ENCODE measurements at places on chromosomes 13 and 19. TPM values are rescaled to one million over a fixed set of nuclear protein-coding genes. Genes with fewer than 3 reads are reported as not detected.

GRCh38 chr13:35219021-35219420 is 257.5 kb downstream of the MAB21L1 start:
- H3K4me3 ChIP-seq: no peak overlapping the region
- no peaks in the 10 kb centered on the region for H3K4me1 ChIP-seq
- H3K36me3 ChIP-seq: peaks cover 6% of the 10 kb centered on the region

DNA sequence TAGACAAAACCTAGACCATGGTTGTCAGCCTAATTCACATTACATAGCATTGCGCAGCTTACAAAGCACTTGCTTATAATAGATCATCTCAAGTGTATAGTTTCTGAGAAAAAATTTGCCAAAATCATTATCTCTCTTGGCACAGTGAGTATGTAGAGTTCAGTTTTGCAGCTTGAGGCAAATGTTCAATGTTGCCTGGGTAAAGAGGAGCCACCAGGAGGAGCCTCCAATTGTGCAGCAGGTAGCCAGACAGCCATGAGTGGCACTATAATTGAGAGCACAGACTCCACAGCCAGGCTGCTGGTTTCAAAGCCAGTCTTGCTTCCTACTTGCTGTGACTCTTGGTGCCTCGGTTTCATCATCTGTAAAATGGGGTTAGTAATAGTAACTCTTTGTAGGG is 24.0 kb upstream of the OLFM4 start:
- no peaks in the 10 kb centered on the region for H3K4me1 ChIP-seq
- H3K4me3 ChIP-seq: no peak overlapping the region
- H3K36me3 ChIP-seq: no peaks in the 10 kb centered on the region
- H3K27ac ChIP-seq: no peak overlapping the region
- H3K27me3 ChIP-seq: peaks cover 22% of the 10 kb centered on the region

GRCh38 chr13:106961216-106961615 is 393.3 kb upstream of the ARGLU1 start:
- H3K27ac ChIP-seq: no peak overlapping the region
- no peaks in the 10 kb centered on the region for H3K4me1 ChIP-seq
- no peaks in the 10 kb centered on the region for H3K36me3 ChIP-seq
- H3K27me3 ChIP-seq: peaks cover 3% of the 10 kb centered on the region

GRCh38 chr19:5154799-5155426 is 185.7 kb downstream of the PTPRS start:
- no peak overlapping the region for H3K27ac ChIP-seq
- H3K4me1 ChIP-seq: peaks cover 1% of the 10 kb centered on the region
- no peak overlapping the region for H3K4me3 ChIP-seq
- no peak for DNase-seq

DNA sequence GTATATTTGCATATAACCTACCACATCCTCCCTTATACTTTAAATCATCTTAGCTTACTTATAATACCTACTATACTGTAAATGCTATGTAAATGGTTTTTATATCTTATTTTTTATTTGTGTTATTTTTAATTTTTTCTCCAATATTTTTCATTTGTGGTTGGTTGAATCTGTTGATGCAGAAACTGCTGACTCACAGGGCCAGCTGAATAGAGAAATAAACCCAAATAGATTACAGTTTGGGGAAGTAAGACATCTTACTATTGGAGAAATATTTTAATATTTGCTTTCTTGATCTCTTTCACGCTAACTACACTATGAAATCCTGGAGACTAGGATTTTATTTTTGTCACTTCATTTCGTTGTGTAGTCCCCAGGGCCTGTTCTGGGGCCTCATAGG is 7.1 kb downstream of the SMAD9 start:
- no peaks in the 10 kb centered on the region for H3K36me3 ChIP-seq
- H3K4me1 ChIP-seq: no peaks in the 10 kb centered on the region
- DNase-seq: no peak

GRCh38 chr13:41099986-41100385 is 32.6 kb downstream of the KBTBD6 start:
- no peaks in the 10 kb centered on the region for H3K27me3 ChIP-seq
- no peak overlapping the region for H3K27ac ChIP-seq
- no peak overlapping the region for H3K4me3 ChIP-seq

DNA sequence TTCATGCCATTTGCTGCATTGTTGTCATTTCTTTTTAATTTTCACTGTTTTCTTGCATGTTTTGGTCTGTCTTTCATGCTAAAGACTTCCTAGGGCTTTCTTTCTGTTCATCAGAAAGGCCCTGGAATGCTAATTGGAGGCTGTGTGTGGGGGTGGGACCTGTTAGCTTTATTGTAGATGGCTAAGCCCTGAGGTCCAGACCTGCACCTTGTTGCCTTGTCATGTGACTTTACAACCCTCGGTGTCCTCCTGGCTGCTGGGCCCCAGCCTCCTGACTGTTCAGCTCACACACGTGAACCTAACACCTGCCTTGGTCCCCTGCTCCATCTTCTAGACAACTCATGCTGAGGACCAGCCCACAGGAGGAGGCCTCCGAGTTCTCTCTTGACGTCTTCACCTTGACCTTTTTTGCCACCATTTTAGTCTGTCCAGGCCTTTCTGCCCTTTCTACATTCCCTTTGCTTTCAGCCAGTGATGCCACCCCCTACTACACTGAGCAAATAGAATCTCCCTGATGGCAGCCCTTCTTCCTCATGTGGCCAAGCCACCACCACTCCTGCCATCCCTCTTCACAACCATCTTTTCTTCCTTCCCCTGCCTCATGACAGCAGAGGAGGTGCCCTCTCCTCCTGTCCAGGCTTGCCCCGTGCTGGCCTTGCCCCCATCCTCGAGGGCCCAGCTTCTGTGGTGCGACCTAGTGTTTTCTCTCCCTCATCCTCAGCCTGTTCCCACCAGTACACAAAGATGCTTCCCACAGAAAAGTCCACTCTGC is 41.4 kb upstream of the GPI start:
- H3K36me3 ChIP-seq: peaks cover 17% of the 10 kb centered on the region
- H3K27ac ChIP-seq: no peak overlapping the region
- peaks cover 11% of the 10 kb centered on the region for H3K4me1 ChIP-seq
- DNase-seq: no peak
- H3K27me3 ChIP-seq: no peaks in the 10 kb centered on the region

- DNase-seq: no peak
- H3K36me3 ChIP-seq: no peaks in the 10 kb centered on the region
- no peaks in the 10 kb centered on the region for H3K4me1 ChIP-seq
- peaks cover 9% of the 10 kb centered on the region for H3K27me3 ChIP-seq
These were observed 157.4 kb downstream of the MZT1 start for GRCh38 chr13:72570019-72570418.

GRCh38 chr13:99871249-99871898 is 100.2 kb downstream of the ZIC5 start:
- H3K36me3 ChIP-seq: no peaks in the 10 kb centered on the region
- no peaks in the 10 kb centered on the region for H3K27me3 ChIP-seq
- H3K4me3 ChIP-seq: no peak overlapping the region

GRCh38 chr13:113152984-113153809 is 5.3 kb upstream of the PROZ start:
- peaks cover 16% of the 10 kb centered on the region for H3K4me1 ChIP-seq
- peak overlapping the region; percentile 61 for H3K27ac ChIP-seq
- peak overlapping the region; percentile 66 for H3K4me3 ChIP-seq
- DNase-seq: peak; percentile 18
- H3K27me3 ChIP-seq: peaks cover 25% of the 10 kb centered on the region
- peaks cover 1% of the 10 kb centered on the region for H3K36me3 ChIP-seq

DNA sequence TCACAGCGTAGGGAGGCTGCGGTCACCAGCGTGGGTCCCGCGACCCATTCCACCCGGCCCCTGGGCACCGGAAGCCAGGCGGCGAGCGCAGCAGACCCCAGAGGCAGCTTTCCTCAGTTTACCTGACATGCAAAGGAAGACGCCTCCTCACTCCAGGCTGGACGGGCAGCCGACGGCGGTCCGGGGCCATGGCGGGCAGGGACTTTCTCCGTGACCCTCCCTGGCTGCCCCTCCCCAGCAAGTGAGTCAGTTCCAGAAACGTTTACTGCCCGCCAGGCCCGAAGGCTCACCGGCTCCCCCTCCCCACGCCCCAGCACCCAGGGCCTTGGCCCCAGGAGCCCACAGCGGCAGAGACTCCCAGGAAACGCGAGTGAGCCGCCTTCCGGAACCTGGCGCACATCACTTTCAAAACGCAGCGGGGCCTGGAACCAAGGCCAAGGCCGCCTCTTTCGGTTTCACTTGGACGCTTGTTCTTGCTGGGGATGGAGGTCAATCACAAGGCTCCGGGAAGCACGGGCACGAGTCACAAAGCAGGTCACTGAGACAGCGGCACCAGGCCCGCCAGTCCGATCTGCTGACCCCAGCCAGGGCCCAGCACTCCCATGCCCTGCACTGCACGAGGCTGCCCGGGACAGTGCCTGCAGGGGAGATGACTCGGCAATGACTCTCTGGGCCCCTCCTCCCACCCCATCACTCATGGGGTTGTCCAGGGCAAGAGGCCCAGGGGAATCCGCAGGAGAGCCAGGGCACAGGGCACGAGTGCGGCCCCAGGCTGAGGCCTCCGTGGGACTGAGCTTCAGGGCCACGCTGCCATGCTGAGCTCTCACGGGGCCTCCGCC is 5.3 kb downstream of the SBNO2 start:
- H3K4me1 ChIP-seq: peaks cover 17% of the 10 kb centered on the region
- no peak overlapping the region for H3K4me3 ChIP-seq
- H3K36me3 ChIP-seq: peaks cover 6% of the 10 kb centered on the region
- no peaks in the 10 kb centered on the region for H3K27me3 ChIP-seq

DNA sequence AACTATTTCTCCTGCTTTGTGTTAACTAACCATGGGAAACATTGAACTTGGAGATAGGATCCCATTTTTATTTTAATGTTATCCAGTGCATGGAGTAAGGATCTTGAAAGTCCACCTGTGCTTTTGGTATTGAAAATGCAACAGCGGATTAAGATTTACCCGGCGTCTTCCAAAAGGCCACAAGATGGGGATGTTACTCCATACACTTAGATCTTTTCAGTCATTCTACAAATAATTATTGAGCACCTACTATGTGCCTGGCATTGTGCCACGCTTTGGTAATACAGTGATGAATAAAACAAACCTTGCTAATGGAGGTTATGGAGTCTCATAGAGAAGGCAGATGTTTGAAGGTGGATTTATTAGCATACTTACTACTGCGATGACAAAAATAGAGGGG is 56.9 kb downstream of the RFC3 start:
- H3K27ac ChIP-seq: no peak overlapping the region
- no peak overlapping the region for H3K4me3 ChIP-seq
- peaks cover 6% of the 10 kb centered on the region for H3K36me3 ChIP-seq
- no peak for DNase-seq
- no peaks in the 10 kb centered on the region for H3K27me3 ChIP-seq

- no peak for DNase-seq
- H3K36me3 ChIP-seq: no peaks in the 10 kb centered on the region
These were observed 2.5 kb downstream of the NAPA start for GRCh38 chr19:47512183-47512947.

DNA sequence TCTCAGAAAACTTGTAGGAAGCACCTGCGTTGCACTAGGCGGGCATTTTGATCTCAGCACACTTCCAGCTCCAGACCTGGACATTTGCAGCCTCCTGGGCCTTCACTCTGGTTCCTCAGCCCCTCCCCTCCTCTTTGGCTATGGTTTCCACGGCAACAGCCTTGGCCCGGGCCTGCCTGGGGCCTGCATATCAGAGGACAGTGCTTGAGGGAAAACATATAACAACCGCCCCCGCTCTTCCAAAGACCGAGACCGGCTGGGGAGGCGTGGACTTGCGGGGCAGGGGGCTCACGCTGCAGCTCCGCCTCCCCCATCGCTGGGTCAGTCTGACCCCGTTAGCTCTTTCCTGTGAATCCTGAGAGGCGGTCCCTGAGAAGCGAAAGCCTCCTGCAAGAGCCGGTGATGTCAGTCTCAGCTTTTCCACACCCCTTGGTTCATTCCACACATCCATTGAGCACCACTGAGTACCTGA is 125.7 kb upstream of the PEG3 start:
- no peaks in the 10 kb centered on the region for H3K4me1 ChIP-seq
- no peak overlapping the region for H3K4me3 ChIP-seq
- H3K27ac ChIP-seq: no peak overlapping the region
- peaks cover 8% of the 10 kb centered on the region for H3K27me3 ChIP-seq
- peaks cover 2% of the 10 kb centered on the region for H3K36me3 ChIP-seq
- no peak for DNase-seq

DNA sequence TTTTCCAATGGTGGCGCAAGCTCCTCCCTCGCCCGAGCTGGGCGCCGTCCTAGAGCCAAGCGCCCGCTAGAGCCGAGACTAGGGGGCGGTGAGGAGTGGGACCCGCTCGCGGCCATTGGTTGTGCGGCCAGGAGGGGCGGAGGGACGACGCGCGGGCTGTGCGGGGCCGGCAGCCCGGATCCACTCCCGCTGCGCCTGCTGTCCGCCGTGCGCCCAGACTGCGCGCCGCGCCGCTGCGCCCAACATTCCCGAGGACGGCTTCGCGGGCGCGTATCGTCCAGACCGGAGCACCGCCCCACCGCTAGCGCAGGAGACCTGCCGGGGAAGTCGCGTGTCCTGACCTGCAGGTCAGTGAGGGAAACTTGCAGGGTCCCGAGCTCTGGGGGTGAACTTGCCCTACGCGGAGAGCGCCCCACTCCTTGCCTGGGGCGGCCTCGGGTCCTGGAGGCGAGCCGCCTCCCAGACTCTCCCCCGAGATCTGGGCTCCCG is at the start of gene SERTM1:
Gene SERTM1 (plus strand): TSS at position 183 of the 489 bp plus-strand sequence. CDS start 21,059 bp downstream, outside the sequence.
- H3K27ac ChIP-seq: no peak within 1 kb of the TSS
- H3K36me3 ChIP-seq: peaks cover 2% of the 10 kb centered on the region
- no peak for DNase-seq
- H3K4me1 ChIP-seq: peaks cover 2% of the 10 kb centered on the region
- peaks cover 55% of the 10 kb centered on the region for H3K27me3 ChIP-seq
- H3K4me3 ChIP-seq: no peak within 1 kb of the TSS

DNA sequence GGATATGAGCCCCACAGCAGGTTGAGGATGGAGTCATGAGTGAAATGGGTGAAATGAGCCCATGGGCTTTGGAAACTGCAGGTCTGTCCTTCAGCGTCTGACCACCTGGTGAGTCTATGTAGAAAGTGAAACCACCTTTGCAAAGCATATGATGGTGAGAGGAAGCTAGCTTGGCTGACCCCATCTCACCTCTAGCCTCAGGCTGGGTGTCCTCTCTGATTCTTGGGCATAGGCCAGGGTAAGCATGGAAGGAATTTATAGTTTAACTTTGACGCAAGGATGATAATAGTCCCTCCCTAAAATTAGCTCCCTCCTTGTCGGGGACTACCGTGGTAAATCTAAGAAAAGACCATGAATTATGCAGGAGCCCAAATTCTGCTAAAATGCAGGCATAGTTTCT is 16.8 kb upstream of the PSG9 start:
- H3K36me3 ChIP-seq: peaks cover 4% of the 10 kb centered on the region
- no peak for DNase-seq
- H3K4me1 ChIP-seq: no peaks in the 10 kb centered on the region
- peaks cover 5% of the 10 kb centered on the region for H3K27me3 ChIP-seq
- H3K27ac ChIP-seq: no peak overlapping the region
- H3K4me3 ChIP-seq: no peak overlapping the region

GRCh38 chr13:103263448-103263847 is 197.2 kb upstream of the SLC10A2 start:
- no peak for DNase-seq
- H3K36me3 ChIP-seq: no peaks in the 10 kb centered on the region
- H3K27ac ChIP-seq: no peak overlapping the region
- H3K4me1 ChIP-seq: no peaks in the 10 kb centered on the region

Gene SYNGR4
- total RNA-seq: not detected

Gene SLAIN1
- total RNA-seq: 29.3 TPM

Gene TEX29
- not detected for total RNA-seq

Gene SMIM17
- not detected for total RNA-seq

Gene ZNF552
- 6.6 TPM for total RNA-seq

Gene ZNF784
- total RNA-seq: 3.9 TPM

Gene HTR2A
- not detected for total RNA-seq

Gene C13orf46
- total RNA-seq: 0.99 TPM

Gene LGALS7B
- not detected for total RNA-seq

Gene CPAMD8
- 0.41 TPM for total RNA-seq

Gene ZNF100
- total RNA-seq: 23.4 TPM

Gene LGALS4
- 0.56 TPM for total RNA-seq

Data from activated naive CD8-positive, alpha-beta T cell treated with anti-CD3 and anti-CD28 coated beads for 36 hours (primary cell).